ENCODE measurements at places on chromosomes 2 and 18. TPM values are rescaled to one million over a fixed set of nuclear protein-coding genes. Genes with fewer than 3 reads are reported as not detected.

The CRYGD gene
- total RNA-seq = not detected

The YWHAQ gene
- 314 TPM for total RNA-seq

- no peak for DNase-seq
Observed at GRCh38 chr2:202113571-202114142, 40.6 kb downstream of the KIAA2012 start.

The EVX2 gene
- total RNA-seq = not detected

GRCh38 chr2:217913436-217913835 lies 89.4 kb downstream of the TNS1 start:
- DNase-seq = no peak

GRCh38 chr2:190802626-190803209 lies 77.9 kb upstream of the GLS start:
- no peak for DNase-seq

DNA sequence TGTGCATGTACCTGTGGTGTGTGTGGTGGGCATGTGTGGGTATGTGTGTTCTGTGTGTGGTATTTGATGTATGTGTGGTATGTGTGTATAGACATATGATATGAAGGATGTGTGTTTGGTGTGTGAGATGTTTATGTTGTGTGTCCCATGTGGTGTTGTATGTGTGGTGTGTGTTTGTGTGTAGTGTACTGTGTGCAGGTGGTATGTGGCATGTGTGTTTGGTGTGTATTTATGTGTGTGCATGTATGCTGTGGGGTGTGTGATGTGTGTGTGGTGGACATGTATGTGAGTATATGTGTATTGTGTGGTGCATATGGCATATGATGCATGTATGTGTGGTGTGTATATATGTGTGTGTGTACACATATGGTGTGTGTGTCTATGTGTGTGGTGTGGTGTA lies 718.8 kb upstream of the SOX11 start:
- no peak for DNase-seq

The MYCN gene
- not detected for total RNA-seq

The ALPP gene
- not detected for total RNA-seq

The KCNE4 gene
- total RNA-seq = not detected

DNA sequence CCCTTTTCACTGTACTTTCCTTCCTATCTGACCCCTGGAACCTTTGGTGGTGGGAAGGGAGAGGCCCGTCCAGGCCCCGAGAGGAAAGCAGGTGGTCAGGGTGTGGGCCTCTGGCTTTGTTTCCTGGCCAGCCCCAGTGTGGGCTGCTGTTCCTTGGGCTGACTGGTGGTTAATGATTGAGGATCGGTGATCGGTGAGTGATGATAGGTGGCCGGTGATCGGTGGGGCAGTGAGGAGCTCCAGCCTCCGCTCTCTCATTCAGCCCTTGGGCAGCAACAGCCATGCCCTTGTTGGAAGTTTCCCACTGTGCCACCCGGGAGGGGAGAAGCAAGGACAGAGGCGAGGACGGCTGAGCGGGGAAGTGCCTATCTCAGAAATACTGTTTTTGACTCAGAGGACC lies 7.3 kb downstream of the ACKR3 start:
- DNase-seq = no peak

The AKAIN1 gene
- not detected for total RNA-seq

The GKN1 gene
- total RNA-seq = not detected

The CLIP4 gene
- total RNA-seq = 15.8 TPM

DNA sequence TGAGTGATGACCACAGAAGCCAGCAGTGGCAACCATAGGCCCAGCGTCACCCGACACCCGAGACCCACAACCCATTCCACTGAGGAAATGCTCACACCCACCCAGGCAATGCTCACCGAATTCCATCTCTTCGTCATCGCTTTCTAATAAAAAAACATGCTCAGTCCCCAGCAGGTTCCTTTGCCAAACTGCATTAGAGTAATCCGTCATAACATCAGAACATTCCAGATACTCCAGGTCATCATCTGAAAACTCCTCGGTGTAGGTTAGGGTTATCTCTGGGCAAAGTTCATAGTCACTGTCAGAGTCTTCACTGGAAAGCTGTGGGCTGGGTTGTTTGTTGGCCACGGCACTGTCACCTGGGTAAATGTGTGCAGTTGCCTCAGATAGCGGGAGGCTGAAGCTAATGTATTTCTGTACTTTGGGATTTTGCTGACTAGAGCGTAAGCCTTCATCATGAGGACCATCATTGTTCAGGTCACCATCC lies 49.3 kb downstream of the ALPK2 start:
- no peak for DNase-seq

DNA sequence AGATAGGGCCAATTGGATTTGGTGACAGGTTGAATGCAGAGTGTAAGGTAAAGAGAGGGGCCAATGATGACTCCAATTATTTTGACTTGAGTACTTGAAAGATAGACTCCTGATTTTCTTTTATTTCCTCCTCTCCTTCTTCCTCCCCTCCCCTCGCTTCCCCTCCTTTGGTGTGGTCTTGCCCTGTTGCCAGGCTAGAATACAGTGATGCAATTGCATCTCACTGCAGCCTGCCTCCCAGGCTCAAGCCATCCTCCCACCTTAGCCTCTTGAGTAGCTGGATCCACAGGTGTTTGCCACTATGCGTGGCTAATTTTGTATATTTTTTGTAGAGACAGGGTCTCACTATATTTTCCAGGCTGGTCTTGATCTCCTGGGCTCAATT lies 2.3 kb downstream of the DGUOK start:
- no peak for DNase-seq

Data from activated naive CD8-positive, alpha-beta T cell treated with anti-CD3 and anti-CD28 coated beads for 36 hours (primary cell).